Mesangial cell (primary cell): ENCODE measurements at places on chromosomes 1 and 21. TPM values are rescaled to one million over a fixed set of nuclear protein-coding genes. Genes with fewer than 3 reads are reported as not detected.

Gene TMEM82
- total RNA-seq: not detected in 2 replicates

Gene BATF3
- total RNA-seq: 1.8 and 2.6 TPM in 2 replicates

Gene MATN1
- not detected in 2 replicates for total RNA-seq

Gene LRRIQ3
- total RNA-seq: 0.16 and 0.63 TPM in 2 replicates

Gene GPA33
- 0.13 TPM in 1 of 2 replicates, not detected in the other for total RNA-seq

Gene UTS2
- not detected in 2 replicates for total RNA-seq
